ENCODE measurements at places on chromosomes 3 and 15.

GRCh38 chr3:121330118-121330517 lies 215.7 kb downstream of the POLQ start:
- no peak for DNase-seq

DNA sequence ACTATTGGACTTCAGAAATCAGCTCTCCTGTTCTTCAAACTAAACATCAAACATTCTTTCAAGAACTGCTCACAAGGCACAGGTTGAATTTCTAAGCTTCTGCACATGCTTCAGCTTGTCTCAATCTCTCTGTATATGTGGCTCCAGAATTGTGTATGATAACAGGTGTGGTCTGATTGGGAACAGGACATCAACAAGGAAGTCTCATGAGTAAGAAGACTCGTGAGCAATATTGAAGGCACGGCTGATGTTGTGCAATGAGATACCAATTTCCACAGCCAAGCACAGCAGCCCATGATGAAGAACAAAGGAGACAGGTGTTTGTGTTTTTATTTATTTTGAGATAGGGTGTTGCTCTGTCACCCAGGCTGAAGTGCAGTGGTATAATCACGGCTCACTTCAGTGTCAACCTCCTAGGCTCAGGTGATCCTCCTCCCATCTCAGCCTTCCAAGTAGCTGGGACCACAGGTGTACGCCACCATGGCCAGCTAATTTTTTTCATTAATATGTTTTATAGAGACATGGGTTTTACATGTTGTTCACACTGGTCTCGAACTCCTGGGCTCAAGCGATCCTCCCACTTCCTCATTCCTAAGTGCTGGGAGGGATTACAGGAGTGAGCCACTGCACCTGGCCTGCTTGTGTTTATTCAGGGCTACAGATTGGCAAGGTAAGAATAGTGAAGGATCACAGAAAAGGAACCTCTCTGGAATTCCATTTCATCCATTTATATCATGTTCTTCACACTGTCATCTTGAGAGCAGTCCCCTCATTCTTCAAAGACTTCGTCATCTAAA lies 32.2 kb upstream of the ABHD17C start:
- DNase-seq, result no peak

- no peak for DNase-seq
Observed at GRCh38 chr15:94239474-94239873, 8.1 kb downstream of the MCTP2 start.

GRCh38 chr3:32844914-32845313 lies 27.1 kb downstream of the TRIM71 start:
- DNase-seq, result no peak

DNA sequence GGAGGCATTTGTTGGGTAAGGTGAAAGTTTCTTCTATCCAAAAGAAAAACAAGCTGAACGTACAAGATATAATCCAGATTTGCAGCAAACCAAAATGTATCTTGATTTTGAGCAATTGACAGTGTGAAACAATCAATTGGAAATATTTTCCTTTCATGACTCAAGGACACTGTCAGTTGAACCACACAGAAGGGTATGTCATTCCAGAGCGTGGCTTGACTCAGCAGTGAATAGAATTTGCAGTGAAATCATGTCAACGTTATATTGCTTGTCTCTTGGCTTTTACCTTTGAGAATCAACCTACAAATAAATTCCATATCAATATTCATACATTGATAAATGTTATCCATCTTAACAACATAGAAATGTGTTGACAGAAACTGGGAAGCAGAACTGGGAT lies 78.2 kb downstream of the TM2D3 start:
- DNase-seq, result no peak

DNA sequence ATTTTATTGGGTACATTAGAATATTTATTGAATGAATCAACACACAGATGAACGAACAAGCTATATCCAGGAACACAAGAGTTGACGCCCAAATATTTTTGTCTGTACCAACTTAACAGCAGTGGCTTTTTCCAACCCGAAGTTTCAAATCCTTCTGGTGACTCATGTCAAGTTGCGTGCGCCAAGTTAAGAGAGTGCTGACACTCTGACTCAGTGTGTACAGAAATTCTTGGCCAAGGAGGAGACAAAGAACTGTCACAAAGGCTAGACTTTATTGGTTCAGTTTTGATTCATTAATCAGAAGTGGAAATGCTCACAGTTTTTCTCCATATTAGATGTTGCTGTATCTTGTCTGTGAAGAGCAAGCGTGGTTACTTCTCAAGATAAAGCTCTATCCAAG lies 59.6 kb upstream of the TSC22D2 start:
- peak; percentile 73 for DNase-seq

DNA sequence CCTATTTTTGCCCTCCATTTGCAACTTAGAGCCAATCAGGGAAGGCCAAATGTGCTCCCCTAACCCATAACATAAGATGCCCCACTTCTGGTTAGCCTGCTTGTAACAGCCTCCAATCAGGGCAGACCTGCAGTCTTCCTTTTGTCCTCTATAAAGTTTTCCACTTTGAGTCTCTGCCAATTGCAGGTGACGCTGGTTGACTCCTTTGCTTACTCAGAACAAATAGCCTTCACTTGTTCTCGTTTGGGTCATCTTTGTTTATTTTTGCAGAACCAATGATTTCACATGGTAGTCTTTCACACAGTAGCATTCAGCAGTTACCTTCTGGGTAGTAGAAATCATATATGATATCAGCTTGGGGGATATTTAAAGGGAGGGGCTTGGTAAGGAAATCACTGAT lies 225.6 kb downstream of the MINAR1 start:
- no peak for DNase-seq

DNA sequence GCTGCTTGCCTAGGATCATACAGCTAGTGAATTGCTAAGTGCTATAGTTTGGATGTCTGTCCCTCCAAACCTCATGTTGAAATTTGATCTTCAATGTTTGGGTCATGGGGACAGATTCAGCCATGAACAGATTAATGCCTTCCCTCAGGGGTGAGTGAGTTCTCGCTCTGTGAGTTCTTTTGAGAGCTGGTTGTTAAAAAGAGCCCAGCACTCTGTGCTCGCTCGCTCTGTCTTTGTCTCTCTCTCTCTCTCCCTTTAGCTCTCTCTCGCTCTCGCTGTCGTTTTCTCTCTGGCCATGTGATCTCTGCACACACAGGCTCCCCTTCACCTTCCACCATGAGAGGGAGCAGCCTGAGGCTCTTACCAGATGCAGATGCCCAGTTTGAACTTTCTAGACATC lies 14.9 kb downstream of the TRH start:
- no peak for DNase-seq

- DNase-seq, result no peak
Observed at GRCh38 chr3:175260145-175260794, 401.1 kb downstream of the NAALADL2 start.

GRCh38 chr15:67468416-67468815 lies 52.5 kb upstream of the C15orf61 start:
- no peak for DNase-seq

GRCh38 chr3:71262364-71263265 lies 320.9 kb downstream of the FOXP1 start:
- DNase-seq, result no peak

DNA sequence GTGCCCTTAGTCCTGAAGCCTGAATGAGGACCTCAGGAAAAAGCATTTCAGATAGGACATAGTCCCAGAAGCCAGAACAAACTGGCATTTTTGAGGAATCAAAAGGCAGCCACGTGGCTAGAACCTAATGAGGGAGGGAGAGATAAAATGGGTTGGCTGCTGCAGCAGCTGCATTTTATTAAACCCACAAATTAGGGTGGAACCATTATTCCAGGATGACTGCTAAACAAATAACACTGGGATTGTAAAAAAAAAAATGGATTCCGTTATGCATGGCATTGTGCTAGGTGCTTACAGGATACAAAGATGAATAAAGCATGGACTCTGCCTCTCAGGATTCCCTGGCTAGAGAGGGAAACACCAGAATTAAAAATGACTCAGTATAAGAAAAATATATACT lies 141.5 kb downstream of the SATB1 start:
- no peak for DNase-seq

- DNase-seq, result no peak
Observed at GRCh38 chr3:28467414-28467813, 118.8 kb upstream of the AZI2 start.

GRCh38 chr3:156024904-156025533 lies 95.4 kb upstream of the KCNAB1 start:
- no peak for DNase-seq

DNA sequence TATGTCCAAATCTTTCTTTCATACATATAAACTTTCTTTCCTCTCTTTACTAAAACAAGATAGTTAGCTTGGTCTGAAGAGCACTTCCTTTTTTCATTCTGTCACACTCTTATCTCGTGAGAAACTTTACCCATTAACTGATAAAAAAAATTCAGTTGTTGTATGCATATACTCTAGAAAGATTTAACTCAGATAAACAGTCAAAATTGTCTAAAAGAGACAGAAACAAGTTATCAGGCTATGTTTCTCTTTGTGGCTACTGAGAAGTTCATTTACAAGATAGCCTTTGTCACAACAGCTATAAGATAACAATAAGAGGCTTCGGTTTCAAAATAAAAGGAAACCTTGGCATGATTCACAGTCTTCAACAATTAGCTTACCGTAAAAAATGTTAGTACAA lies 235.7 kb upstream of the ATP10A start:
- no peak for DNase-seq

- DNase-seq, result no peak
Observed at GRCh38 chr15:99096894-99097426, 7.9 kb upstream of the SYNM start.

DNA sequence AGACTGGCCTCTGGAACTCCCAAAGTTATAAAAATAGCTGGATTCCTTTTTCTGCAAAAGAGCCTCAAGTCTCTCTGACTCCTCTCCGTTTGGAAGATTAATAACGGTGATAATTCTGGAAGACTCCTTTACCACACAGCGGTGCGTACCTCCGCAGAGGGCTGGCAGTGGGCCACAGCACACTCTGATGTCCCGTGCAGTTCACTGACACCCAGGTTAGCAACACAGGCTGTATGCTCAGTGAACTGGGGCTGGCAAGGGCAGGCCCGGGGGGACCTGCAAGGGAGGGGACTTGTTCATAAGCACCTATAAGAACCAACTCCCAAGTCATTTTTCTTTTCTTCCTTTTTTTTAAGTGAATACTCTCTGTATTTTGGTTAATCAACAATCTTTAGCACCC lies 120.3 kb upstream of the TJP1 start:
- DNase-seq, result no peak

- no peak for DNase-seq
Observed at GRCh38 chr3:107993771-107994170, 97.1 kb downstream of the CD47 start.

DNA sequence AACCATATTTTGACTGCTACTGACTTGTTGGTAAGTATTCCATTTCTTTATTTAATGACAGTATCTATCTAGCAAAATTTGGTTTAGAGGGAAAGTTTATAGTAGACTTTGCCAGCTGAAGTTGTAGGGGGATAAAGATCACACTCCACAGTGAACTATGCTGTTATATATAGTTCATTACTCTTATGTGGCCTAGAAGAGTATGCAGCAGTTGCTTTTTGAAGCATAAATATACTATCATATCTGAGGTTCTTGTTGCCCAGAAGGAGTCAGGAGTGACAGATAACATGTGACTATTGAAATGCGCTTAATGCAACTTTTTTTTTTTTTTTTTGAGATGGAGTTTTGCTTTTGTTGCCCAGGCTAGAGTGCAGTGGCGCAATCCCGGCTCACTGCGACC lies 25.6 kb upstream of the MCF2L2 start:
- no peak for DNase-seq

GRCh38 chr3:13141183-13141582 lies 68.0 kb upstream of the IQSEC1 start:
- no peak for DNase-seq

GRCh38 chr3:42590989-42591756 lies 513 bp downstream of the SS18L2 start:
- no peak for DNase-seq

- no peak for DNase-seq
Observed at GRCh38 chr3:134251731-134252391, 1.2 kb upstream of the RYK start.

DNA sequence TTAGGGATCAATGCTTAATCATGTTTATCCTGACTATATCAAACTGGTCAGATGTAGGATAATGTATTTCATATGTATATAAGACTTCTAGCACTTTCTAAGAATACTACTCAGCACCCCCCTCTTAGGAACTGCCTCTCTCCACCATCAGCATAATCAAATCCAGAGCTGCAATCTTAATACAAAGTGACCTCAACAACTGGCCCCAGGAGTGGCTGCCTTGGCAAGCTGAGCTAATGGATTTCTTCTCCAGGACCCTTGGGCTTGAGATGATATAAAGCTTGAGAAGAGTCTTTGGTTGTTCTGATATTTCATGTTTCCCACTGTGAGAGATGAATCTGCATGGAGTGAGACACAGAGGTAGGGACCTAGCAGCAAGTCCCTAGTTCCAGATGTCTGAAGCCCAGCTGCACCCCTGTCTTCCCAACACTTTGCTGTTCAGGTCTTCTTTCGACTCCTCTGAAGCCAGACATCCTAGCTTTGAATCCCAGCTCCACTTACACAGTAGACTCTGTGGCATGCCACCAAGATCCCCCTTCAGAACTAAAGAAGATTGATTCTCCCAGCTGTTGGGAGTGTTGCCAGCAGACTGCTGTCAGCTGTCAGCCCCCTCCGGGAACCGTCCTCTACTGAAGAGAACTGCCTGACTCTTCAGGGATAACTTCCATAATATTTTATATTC lies 309.3 kb upstream of the UBE2E2 start:
- DNase-seq, result no peak

DNA sequence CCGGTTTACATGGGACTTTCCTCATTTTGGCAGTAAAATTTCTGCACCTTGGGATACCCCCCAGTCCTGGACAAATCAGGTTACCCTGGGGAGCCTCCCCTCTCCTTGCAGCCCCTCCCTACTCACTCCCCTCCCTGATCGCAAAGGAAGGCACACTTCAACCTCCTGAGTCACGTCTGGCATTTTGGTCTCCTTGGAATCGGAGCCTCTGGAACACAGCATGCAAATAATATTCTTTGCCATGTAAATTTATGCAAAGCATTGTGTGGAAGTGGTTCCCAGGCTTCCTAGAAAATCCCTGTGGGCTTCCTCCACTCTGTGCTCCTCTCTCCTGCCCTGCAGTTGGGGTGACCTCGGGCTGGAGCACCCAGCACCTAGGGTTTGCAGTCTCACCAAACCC lies 11.6 kb downstream of the SCN5A start:
- DNase-seq, result no peak

- DNase-seq, result no peak
Observed at GRCh38 chr3:116426036-116426435, 19.3 kb downstream of the LSAMP start.

DNA sequence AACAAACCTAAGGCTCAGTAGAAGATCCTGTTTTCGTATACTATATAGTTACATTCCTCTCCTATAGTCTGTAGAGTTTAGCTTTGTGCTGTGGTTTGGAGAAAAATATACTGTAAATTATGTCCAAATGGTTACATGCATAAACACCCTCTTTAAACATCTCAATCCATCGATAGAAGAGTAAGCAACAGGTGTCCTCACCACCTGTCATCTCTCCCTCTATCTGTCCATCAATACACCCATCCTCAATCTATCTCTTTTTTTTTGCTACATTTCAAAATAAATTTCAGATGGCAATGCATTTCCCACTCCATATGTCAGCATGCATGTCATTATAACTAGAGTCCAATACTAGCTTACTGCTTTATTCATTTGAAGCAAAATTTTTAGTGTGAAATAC lies 21.0 kb upstream of the GABRG3 start:
- DNase-seq, result no peak

All from HTR-8/SVneo (cell line).